Activated T-cell treated with anti-CD3 and anti-CD28 coated beads for 1 hour (primary cell): ENCODE measurements at places on chromosomes 4 and X.

GRCh38 chr4:131348263-131348662 is 1800.8 kb upstream of the PCDH10 start:
- DNase-seq = no peak

DNA sequence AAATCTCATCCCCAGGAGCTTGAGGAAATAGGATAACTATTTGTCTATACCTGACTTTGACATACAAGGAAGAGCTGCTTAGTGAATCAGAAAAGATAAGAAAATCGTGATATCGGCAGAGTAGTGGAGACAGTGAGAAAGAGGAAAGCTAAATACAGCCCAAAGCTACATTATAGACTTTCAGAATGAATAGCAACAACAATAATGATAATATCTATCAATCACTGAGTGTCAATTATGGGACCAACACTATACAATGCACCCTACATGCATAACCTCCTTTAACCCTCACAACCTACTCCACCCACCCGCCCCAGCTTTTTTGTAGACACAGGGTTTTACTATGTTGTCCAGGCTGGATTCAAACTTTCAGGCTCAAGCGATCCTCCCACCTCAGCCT is 205.1 kb downstream of the PPP3CA start:
- no peak for DNase-seq

DNA sequence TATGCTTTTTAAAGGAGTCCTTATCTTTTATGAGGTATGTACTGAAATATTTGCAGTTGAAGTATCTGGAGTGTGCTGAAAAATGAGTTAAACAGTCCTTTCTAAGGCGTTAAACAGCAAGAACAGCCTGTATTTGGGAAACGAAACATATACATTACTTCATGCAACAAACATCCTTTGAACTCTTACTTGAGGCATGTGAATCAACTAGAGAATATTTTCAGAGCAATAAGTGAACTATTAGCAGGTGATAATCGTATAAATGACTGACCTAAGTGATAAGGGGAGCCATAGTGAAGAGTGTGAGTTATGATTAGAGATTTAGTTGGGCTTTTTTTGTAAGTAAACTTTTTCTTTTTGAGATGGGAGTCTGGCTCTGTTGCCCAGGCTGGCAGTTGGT is 45.9 kb upstream of the RHOH start:
- DNase-seq = no peak

- DNase-seq = no peak
These were observed 13.0 kb downstream of the RBMX start for GRCh38 chrX:136867518-136867917.

DNA sequence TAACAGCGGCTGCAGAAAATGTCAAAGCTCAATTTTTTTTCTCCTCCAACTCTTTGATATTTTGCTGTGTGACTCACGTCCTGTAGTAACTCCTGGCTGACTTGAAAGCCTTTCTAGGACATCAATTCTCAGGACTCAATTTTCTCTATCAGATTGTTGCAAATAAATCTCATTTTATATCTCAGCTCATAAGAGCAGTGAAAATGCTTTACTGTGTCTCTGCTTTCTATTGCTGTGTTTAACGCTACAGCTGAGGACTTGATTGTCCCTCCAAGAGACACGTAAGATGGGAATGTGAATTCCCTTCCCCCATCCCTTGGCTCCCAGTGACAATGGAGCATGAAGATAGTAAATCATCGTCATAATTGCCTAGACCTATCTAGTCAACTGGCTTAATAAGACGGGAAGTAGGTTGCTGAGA is 20.5 kb upstream of the CBR4 start:
- DNase-seq = no peak

DNA sequence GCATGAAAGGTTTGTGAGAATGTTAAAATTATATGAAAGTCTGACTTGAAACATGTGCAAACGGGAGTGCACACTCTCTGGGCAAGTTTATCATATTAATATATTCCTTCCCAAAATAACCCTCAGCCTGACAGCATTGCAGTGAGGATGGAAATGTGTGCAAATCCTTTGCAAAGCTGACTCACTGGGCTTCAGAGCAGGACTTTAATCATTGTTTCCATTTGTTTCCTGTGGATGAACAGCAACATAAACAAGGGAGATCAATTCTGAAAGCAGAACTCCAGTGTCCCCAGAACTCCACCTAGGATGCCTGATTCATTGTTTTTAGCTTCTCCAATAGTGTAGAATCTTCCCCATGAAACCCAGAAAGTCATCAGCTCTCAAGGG is 32.9 kb downstream of the SLC2A9 start:
- DNase-seq = no peak
